ENCODE measurements at places on chromosomes 16 and 17. TPM values are rescaled to one million over a fixed set of nuclear protein-coding genes. Genes with fewer than 3 reads are reported as not detected.

The SCNN1B gene
- 0.06 TPM for total RNA-seq

The TBC1D3 gene
- not detected for total RNA-seq

The KRT24 gene
- total RNA-seq: not detected

The PRSS33 gene
- not detected for total RNA-seq

The CHD9NB gene
- 1.7 TPM for total RNA-seq

The ITPRIPL2 gene
- total RNA-seq: 14.3 TPM

Measured in A549 treated with CpdA at 1 μM for 4 hours (cell line).